HS-27A (cell line): ENCODE measurements at places on chromosomes 12 and 14.

DNA sequence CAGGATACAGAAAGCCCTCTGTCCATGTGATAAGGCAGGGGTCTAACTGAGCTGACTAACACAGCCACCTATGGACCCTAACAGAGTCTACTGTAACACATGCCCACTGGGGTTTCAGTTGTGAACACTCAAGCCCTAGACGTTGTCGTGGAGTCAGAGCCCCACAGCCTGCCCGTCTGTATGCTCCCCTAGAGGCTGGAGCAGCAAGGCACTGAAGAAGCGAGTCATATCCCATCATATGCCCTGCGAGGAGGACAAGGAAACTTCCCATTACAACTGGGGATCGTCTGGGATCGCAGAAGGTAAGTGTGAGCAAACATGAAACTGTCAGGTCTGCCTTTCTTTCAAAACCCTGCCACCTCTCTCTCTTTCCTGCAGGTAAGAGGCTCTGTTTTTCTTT is 138.1 kb downstream of the GPR65 start:
- DNase-seq = no peak

DNA sequence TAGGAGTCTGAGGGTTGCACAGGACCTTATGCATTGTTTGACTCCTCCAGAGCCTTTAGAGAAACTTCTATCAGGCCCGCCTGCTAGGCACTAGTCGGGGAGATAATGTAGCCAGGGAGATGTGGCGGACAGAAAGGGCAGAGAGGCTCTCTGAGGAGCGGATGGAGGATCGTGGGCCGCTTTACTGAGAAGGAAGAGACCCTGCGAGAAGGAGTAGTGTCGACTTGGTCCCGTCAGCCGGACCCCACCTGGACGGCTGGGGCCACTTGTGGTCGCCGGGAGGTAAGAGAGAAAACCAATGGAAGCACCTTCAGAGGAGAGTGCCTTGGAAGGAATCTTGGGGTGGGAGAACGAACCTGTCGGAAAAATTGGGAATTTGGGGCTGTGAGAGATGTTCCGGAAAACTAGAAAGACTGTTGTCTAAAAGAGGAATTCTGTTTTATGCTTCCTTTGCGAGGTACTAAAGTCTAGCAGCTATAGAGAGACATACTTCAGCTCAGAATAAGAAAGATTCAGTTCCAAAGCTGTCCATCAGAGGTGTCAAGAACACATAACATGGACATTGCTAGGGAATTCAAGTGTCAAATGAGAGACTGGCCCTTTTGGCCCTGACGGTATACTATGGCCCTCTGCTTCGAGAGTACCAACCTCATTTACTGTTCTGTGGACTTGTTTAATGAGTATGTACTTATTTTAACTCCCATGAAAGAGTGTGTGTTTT is 660 bp upstream of the MCRS1 start:
- no peak for DNase-seq

GRCh38 chr14:54845641-54846040 is 57.0 kb downstream of the GCH1 start:
- no peak for DNase-seq

- DNase-seq = peak; percentile 58
Observed at GRCh38 chr14:36070031-36070719, 106.3 kb downstream of the PTCSC3 start.

- DNase-seq = no peak
Observed at GRCh38 chr12:25347716-25348592, 97.2 kb upstream of the KRAS start.

- no peak for DNase-seq
Observed at GRCh38 chr12:130920119-130920703, 33.5 kb upstream of the ADGRD1 start.

DNA sequence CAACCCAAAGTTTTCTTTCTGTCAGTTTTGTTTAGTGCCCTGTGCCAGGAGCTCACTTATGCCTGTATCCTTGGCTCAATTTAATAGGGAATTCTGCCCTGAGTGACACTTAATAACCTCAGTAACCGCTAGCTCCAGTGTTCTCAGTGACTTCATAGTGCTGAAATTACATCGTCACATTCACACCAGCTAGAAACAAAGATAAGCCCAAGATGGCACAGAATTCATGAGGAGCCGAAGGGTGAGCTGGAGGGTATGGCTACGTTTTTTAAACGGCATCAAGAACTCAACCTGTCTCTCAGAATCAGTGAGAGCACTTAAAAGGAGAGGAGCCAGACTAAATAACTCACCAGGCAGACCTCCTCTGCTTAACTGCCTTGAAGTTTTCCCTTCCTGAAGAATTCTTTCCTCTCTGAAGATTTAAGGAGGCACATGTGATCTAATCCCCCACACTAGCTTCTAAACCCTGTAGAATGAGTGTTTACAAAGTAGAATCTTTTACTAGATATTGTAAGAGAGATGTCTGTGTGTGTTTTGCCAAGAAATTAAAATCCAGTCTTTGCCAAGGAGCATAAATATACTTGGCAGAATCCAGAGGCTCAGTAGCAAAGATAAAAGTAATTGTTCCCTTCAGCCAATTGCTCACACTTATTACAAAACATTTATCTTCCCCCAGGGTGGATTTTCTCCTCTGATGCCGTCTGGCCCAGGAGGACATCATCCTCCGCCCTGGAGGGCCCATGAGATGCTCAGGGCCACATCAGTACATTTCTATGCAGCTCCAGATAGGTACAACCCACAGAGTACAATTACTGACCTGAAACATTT is 37.3 kb downstream of the PTGER2 start:
- DNase-seq = no peak

DNA sequence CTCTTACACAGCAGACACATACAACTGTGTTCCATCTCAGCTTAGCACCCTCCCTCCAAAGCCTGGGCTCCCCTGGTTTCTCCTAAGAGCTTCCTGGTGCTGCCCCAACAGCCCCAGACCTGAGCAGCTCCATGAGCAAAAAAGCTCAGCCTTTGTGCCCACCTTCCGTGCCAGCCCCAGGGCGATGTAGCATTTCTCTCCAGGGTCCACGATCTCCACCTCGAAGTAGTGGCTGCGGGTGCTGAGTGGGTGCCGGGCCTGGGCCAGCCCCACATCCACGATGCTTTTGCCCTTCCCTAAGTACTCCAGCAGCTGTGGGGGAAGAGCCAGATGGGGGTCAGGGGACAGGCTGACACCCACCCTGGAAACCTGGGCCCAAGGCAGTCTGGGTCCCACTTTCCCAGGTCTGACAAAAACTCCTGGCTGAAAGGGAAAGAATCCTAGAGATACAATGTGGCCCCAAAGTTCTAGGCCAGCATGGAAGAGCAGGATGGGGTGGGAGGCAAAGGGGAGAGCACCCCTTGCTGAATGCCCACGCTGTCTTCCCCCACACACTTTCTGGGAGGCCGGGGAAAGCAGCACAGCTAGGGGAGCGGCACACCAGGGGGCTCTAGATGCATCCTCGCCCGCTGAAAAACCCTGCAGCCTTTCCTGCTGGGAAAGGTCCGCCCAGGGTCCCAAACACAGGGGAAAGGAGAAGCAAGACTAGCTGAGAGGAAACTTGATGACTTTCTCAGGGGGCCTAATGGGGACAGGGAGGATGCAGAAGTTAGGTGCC is 11.0 kb downstream of the SPRYD3 start:
- no peak for DNase-seq

DNA sequence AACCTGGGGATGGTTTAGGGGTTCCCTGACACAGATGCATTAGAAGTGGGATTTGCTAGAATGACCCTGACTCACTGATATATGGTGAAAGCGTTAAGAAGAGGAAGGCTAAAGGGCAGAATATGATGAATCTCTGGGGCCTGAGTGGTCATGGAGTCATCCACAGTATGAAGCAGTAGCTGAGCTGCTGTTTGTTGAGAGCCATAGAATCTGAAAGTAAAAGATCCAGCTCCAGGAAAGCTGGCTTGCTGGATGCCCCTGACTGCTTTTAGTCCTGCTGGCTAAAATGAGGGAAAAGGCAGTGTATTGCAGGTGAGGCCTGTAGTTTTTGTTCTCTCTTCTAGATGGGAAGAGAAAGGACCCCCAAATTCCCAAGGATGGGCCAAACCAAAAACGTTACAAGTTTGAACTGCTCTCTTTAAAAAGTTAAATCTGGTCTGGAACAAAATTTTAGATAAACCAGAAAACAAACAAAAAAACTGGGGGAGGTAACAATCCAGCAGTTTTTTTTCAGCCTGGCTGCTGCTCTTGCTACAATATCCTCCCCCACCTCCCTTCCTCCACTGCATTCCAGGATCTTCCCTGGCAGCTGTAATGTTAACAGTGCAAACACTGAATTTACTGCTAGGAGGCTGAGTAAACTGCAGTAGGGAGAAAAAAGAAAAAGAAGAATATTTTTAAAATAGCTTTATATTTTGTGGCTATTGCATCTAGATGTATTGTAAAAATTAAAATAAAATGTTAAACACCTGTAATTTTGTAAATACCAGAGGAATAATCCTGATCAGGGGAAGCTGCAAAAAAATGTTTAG is 16.5 kb downstream of the SEL1L start:
- no peak for DNase-seq

GRCh38 chr14:23829736-23830471 is 123.7 kb upstream of the DHRS4 start:
- peak; percentile 88 for DNase-seq

GRCh38 chr12:1279050-1279449 is 288.0 kb downstream of the ERC1 start:
- no peak for DNase-seq

- DNase-seq = no peak
Observed at GRCh38 chr12:32881107-32881506, 15.5 kb downstream of the PKP2 start.

DNA sequence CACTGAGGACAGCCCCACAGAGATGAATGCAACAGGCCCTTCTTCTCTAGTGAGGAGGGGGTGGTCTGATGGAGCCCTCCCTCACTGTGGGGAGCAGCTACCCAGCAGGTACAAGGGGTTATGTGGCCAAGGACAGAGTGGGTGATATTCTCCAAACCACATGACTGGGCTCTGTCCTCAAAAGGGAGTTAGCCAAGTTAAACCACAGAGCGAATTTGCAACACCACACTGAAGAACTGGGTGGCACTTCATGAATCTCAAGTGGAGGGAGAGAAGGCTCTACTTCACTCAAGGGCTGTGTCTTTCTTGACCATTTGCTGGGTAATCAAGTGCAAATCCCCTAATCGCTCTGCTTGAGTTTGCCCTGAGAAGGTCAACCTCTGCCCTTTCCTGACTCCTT is 12.5 kb downstream of the GPR68 start:
- DNase-seq = no peak

DNA sequence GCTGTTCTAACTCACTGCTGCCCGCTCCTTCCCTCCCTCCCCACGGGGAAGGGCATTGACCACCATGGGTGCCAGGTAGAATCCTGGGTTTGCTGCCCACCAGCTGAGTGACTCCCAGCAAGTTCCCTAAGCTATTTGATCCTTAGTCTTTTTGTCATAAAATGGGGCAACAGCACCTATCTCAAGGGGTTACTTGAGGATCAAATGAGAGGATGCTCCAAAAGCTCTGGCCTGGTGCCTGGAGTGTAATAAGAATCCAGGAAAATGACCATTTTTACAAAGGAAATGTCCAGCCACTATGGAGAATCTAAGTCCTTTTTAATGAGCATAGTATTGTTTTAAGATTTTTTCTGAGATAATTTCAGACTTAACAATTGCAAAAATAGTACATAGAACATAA is 61.4 kb upstream of the CMKLR1 start:
- DNase-seq = no peak

DNA sequence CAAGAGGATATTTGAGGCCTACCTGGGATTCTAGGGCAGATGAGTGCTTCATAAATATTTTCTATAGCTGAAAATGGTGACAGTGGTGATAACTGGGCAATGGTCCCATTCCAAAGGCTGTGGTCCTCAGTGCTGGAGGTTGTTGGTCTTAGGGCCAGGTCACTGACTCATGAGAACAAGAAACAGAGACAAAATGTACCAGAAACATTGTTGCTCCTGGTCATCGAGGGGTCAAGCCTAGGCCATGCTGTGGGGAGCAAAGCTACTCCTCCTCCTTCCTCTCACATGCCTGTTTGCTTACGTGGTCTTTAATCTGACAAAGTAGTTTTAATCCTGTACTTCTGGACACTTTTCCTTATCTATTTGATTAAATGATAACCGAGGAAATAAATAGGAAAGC is 33.8 kb downstream of the ERG28 start:
- DNase-seq = no peak

DNA sequence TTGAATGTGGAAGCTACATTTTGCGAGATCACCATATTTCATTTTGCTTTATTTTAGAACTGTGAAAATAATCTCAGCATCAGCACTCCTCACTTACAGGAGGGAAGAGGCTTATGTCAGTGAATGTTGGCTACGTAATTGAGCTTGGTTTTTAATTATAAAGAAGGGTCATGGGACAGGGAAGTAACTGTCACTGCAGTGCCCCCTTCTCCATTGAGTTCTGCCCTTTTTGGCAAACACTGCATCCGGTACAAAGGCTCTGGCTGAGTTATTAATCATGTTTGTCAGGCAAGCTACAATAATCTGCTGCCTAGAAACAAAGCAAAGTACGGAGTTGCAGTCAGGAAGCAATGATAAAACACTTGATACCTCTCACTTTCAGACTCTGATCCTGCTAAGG is 546.7 kb downstream of the SNAPC1 start:
- DNase-seq = no peak

DNA sequence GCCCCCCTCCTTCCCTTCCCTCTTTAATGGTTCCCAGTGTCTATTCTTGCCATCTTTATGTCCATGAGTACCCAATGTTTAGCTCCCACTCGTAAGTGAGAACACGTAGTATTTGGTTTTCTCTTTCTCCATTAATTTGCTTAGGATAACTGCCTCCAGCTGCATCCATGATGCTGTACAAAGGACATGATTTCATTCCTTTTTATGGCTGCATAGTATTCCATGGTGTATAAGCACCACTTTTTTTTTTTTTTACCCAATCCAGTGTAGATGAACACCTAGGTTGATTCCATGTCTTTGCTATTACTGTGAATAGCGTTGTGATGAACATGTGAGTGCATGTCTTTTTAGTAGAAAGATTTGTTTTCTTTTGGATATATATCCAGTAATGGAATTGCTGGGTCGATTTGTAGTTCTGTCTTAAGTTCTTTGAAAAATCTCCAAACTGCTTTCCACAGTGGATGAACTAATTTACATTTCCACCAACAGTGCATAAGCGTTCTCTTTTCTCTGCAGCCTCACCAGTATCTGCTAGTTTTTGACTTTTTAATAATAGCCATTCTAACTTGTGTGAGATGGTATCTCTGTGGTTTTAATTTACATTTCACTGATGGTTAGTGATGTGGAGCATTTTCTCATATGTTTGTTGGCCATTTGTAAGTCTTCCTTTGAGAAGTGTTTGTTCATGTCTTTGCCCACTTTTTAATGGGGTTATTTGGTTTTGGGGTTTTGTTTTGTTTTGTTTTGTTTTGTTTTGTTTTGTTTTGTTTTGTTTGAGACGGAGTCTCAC is 26.0 kb downstream of the RPS29 start:
- no peak for DNase-seq

GRCh38 chr12:47868552-47869031 is 36.2 kb downstream of the VDR start:
- no peak for DNase-seq

DNA sequence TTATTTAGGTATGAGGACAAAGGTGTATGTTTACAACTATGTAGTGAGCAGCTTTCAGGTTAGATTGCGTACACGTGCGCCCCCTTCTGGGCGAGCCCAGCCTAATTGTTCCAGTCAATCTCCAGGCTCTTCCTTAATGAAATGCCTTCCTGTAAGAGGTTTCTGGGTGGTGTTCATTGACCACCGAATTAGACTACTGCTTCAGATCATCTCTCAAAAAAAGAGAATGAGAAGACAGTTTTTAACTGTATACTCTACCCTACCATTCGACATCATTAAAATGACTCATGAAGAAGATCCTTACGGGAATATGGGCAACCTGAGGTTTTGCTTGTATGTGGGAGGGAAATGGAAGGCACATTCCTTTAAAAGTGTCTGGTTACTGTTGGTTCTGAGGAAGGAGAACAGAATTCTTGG is 2.1 kb downstream of the LUM start:
- peak; percentile 60 for DNase-seq
